Karpas-422 (cell line): ENCODE measurements at places on chromosomes 4 and X.

- no peak for DNase-seq
Observed at GRCh38 chr4:73396993-73397972, 6.8 kb upstream of the ALB start.

DNA sequence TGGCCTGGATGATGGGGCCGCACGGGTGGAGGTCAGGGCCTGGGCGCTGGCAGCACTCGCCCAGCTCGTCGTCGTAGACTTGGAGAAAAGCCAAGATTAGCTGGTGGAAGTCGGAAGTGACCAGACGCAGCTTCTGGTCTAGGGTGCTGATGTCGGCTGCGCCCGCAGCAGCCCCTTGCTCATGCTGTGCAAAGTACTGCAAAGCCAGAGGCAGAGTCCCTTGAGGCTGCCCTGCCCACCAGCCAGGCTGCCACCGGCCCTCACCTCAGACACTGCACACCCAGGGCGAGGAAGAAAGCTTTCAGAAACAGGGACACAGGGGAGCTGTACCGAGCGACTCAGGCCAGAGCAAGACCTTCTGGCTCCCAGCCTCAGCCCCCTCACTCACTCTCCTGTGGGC is 9.7 kb upstream of the TREX2 start:
- DNase-seq, result no peak

DNA sequence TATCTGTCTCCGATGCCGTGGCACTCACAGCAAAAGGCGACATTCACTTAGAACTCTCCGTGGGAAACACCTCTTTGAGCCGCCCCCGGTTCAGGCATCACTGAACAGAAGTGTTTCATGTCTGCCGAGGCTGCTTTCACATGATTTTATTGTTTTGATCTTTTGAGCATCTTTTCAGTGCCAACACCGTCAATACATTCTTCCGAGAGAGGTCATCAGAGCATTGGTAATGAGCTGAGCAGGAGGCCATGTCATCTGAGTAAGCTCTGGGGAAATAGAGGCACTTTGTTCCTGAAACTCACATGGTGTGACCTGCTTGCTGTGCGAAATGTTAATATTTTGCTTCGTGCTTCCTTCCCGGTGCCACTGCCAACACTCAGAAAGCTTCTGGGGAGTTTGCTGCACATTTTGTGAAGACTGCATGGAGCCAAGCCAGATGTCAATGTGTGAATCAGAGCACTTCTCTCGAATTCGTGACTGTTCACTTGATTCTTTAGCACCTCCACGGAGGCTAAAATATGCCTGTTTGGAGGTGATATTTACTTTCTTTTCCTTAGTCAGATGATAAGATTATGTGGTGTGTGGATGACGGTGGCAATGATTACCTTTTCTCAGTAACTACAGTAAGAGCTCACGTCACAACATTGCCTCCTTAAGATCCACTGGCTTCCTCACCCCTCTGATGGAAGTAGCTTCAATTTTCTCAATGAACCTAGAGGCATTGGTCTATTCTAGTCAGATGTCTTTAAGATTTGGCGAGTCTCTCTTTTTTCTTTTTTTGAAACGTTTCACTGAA is 222.3 kb upstream of the HS3ST1 start:
- DNase-seq, result no peak

GRCh38 chr4:82437285-82438005 is 7.1 kb downstream of the ENOPH1 start:
- DNase-seq, result no peak

GRCh38 chrX:42680666-42681065 is 97.3 kb downstream of the PPP1R2C start:
- DNase-seq, result no peak

GRCh38 chrX:87616371-87616770 is 98.8 kb downstream of the KLHL4 start:
- no peak for DNase-seq

- DNase-seq, result no peak
Observed at GRCh38 chr4:109164011-109164410, 138.4 kb downstream of the COL25A1 start.

DNA sequence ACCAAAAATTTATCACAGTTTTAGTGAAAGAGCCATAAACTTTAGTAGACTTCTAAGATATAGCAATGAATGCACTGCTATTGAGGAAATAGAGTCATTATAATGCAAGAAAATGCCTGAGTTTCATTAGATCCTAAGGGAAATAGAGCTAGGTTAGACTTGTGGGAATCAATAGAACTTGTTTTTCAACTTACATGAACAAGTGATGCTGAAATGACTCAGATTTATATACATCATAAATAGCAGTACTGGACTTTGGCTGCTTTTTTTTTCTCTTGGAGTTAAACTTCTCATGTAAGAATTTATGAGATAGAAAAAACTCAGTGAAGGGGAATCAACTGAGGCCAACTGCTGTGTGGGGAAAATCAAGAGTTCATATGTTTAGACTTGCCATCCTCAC is 216.5 kb upstream of the AADAT start:
- DNase-seq, result no peak

DNA sequence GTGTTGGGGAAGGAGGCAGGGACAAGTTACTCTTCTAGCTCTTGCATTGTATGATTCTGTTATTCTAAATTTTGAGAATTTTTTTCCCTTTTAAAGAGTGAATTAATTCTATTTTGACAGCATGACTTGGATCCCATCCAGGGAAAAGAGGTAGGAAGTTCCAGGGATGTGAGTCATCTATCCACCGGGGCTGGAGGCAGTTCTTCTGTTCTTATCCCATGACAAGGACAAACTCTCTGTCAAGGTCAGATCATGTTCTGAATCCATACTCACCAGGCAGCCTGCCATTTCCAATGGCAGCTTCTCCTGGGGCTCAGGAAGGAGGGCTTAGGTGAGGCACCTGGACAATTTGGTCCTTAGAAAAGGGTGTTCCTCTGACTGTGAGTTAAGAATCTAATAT is 132.0 kb upstream of the MED14 start:
- no peak for DNase-seq

DNA sequence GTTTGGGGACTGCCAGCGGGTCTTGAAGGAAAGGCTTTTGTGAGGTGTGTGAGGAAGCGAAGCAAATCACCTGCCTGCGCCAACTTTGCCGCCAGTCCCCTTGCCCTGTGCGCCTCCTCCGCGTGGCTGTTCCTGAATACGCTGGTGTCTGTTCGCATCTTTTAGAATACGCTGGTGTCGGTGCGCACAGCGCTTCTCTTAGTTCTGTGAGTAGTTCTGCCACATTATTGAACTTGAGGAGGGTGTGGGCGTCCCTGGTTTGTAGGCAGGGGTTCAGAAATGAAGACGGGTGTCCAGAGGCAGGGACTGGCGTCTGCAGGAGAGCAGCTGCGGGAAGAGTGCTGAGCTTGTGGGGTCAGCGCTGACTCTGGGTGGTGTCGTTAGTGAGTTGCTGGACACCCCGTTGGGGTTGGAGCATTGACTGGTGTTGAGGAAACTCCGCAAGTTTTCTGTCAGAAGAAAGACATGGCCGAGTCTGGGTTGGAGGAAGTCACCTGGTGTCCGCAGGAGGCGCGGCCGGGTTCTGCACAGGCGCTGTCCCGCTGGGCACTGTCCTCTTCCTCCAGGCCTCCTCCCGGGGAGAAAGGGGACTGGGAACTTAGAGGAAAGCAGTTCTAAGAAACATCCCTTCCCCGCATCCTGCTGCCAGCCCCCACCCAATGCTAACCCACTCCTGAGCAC is 930 bp downstream of the ZNF718 start:
- no peak for DNase-seq
